ENCODE measurements at places on chromosomes 4 and X.

DNA sequence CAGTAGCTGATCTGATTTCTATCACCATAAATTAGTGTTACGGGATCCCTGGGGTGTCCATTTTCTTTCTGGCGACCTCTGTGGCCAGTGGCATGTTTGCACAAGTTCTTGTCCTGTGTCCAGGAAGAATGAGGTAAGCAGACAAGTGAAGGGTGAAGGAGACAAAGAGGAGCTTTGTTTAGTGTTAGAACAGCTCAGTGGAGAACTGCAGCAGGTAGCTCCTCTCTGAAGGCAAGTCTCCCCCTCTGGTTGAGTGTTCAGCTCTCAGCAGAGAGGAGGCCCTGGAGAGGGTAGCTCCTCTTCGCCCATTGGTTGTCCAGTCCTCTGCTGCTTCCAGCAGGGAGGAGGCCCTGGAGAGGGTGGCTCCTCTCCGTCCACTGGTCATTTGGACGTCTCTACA, 47.2 kb downstream of the DMP1 start:
- no peak for DNase-seq

- no peak for DNase-seq
Measured at GRCh38 chr4:129474698-129475097, 378.7 kb downstream of the C4orf33 start.

DNA sequence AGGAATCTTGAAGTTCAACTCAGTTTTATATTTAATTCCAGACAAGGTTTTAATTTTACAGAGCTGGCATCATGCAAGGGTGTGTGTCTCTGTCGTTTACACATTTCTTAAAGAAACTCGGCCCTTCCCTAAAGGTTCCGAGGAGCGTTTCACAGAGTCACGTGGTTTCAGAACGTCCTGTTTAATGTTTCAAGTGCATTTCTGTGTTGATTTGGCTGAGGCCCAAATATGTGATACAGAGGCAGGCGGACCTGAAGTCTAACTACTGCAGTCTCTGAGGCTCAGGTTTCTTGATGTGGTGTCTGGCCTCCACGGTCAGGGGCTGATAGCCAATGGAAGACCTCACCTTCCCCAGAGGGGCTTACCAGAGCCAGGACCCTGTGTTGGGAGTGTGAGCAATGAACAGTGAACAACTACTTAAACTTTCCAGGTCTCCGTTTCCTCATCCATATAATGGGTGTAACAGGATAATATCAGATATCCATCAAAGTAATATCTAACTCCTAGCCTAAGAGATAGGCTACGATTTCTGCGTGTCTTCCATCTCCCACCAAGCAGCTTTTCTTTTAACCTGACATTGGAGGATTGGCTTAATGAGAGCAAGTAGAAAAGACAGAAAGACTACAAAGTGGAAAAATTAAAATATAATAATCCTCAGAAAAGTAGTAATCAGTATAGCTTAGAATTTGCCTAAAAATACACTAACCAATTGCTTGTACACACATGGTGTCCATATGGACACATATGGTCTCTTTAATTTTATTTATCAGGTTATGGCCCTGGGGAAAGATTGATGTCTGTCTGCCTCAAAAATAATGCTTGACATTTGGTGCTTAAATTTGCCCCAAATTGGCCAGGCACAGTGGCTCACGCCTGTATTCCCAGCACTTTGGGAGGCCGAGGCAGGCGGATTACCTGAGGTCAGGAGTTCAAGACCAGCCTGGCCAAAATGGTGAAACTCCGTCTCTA, 50.0 kb upstream of the TRIM2 start:
- peak; percentile 72 for DNase-seq

- no peak for DNase-seq
Measured at GRCh38 chr4:124209211-124209610, 503.3 kb downstream of the ANKRD50 start.

GRCh38 chr4:173293663-173294062, 40.5 kb downstream of the HMGB2 start:
- DNase-seq: no peak

- DNase-seq: no peak
Measured at GRCh38 chrX:119636419-119636818, 30.2 kb upstream of the NKRF start.

All from adipocyte (in vitro differentiated cells).